Activated naive CD4-positive, alpha-beta T cell treated with anti-CD3 and anti-CD28 coated beads, Interleukin-2, amount 10 ng/mL, durations not matched to agents 7 days and 5 days (primary cell): ENCODE measurements at places on chromosomes 6 and 20.

DNA sequence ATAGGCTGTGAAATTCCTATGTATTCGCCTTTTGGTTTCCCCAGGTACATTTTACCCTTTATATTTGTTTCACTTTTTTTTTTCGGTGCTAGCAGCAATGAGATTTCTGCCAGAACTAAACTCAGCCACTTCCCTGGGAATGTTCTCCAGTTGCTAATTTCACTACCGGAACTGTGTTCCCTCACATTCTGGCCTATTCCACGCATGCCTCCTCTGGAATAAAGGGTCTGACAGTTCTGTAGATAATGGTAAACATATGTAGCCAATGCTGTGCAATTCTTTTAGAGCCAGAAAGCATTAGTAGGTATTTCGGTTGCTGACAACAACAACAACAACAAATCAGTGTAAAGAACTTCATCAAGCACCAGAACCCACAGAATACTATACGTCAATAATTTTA, 96.1 kb upstream of the TBX18 start:
- DNase-seq = no peak

DNA sequence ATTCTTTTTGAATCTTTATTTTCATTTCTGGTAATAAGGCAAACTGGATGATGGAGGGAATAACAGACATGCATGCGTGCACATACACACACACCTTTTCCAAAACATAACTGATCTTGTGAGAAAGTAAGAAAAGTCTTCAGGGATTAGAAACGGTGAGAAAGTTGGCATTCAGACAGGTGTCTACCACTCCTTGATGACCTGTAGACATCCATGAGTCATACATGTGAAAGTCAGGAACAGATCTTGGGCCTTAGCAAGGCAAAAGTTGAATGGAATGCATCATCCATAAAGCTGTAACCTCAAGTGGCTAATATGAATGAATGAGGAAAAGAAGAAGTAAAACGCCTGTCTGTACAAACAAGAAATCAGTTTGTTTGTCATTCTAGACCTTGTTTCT, 97.3 kb downstream of the GRIK2 start:
- DNase-seq = no peak

DNA sequence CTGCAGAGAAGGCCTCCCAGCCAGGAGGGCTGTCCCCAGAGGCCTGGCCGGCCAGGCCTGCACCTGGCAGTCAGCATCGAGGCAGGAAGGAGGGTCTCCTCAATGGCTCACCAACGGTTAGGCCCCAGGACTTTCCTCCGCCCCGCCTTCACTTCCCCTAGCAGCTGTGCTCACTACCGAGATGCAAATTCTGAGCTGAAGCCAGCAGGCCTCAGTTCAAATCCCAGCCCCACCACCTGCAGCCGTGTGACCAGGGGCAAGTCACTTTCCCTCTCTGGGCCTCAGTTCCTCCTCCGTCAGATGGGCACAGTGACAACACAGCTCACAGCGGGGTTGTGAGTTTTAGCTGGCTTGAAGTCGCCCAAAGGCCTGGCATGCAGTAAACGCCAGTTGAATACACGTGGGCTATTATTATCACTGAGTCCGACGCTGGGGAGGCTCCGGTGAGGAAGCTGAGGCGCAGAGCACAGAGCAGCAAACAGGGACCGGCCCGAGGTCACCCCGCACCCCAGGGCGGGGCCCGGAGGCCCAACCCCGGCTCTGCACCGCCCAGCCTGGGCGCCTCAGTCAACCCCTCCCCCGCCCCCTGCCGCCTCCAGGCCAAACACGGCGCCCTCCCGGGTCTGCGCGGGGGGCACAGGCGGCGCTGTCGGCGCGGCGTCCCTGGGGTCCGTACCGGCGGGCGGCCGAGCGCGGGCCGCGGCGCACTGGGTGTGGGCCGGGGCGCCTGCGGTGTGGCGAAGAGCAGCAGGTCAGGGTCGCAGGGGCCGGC, 671 bp downstream of the E2F1 start:
- peak; percentile 79 for DNase-seq

- no peak for DNase-seq
Measured at GRCh38 chr6:116767715-116768114, 2.2 kb upstream of the FAM162B start.

DNA sequence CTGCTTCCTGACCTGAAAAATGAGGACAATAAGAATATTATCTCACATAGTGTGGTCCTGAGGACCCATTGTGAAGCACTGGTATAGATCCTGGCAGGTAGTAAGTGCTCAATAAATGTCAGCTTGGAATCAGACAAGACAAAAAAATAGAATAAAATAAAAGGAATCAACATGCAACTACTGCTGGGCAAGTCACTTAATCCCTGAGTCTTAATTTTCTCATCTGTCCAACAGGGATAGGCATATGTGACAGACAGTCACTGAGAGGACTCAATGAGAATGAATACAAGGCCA, 38.0 kb upstream of the PIM1 start:
- no peak for DNase-seq

GRCh38 chr20:42985628-42986027, 204.1 kb downstream of the PTPRT start:
- no peak for DNase-seq

DNA sequence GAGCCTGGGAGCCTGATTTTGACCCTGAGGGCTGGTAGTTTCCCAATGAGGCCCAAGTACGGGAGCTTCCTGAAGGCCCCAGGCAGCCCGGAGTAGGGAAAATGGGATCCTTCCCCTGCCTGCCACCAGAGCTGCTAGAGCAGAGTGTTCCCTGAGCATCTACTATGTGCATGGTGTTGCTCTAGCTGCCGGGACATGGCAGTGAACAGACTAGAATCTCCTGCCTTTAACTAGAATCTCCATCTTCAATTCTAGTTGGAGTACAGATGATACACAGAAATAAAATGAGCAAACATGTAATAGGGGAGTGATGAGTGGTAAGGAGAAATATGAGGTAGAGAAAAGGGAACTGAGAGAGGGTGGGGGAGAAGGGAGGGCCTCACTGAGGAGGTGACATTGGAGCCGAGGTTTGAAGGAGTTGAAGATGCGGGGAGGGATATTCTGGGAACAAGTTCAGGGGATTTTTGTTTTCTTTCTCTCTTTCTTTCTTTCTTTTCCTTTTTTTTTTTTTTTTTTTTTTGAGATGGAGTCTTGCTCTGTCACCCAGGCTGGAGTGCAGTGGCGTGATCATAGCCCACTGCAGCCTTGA, 18.5 kb downstream of the VSTM2L start:
- DNase-seq = no peak

- no peak for DNase-seq
Measured at GRCh38 chr6:35061651-35062410, 79.3 kb downstream of the TCP11 start.

DNA sequence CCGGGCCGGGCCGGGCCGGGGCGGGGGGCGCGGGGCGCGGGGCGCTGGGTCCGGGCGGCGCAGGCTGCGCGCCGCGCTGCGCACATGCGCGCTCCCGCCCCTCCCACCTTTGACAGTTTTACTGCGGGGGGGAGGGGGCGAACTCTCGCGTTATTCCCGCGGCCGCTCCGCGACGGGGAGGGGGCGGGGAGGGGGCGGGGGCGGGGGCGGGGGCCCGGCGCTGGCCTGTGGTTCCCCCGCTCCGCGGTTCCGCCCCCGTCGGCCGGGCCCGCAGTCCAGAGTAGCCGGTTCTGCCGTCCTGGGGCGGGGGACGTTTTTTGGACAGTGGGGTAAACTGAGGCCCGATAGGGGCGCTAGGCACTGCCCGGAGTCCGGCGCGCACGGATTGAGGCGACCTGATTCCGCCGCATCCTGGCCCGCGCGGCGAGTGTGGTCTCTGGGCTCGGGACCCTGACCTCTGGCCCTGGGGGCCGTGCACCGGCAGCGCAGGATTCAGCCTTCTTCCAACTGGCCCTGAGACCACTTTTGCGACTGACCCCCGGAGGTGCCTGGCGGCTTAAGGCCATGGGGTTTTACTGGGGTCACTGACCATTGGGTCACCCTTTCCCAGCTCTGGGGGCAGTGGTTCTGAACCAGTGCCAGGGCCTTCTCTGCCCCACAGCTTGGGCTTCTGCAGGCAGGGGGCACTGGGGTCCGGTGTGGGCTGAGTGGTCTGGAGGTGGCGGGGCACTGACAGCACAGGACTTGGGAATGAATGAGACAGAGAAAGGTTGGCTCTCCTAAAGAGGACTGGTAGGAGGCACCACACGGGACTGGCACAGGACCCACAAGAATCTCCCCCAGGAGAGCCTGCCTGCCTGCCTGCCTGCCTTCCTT, at the start of gene ZNF512B:
Gene ZNF512B, minus strand, starts transcription at position 93 of the 876 bp plus-strand sequence. CDS start 1,980 bp downstream, outside the sequence.
- DNase-seq = peak; percentile 77

DNA sequence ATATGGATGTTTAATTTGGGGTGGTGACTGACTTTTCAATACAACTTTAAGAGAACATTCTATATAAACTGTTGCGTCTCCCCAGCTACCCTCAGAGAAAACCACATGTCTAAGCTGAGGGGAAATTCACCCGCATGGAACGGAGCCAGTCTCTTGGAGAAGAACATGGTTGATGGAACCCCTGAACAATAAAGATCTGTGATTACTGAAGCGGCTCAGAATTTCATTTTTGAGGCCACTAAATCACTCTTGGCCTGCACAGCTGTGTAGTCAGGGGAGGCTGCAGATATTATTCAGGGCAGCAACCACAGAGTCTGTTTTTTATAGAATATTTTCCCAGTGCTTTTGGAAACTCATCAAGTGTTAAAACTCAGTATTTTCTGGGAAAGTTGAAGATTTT, 73.8 kb downstream of the EYA4 start:
- DNase-seq = no peak

DNA sequence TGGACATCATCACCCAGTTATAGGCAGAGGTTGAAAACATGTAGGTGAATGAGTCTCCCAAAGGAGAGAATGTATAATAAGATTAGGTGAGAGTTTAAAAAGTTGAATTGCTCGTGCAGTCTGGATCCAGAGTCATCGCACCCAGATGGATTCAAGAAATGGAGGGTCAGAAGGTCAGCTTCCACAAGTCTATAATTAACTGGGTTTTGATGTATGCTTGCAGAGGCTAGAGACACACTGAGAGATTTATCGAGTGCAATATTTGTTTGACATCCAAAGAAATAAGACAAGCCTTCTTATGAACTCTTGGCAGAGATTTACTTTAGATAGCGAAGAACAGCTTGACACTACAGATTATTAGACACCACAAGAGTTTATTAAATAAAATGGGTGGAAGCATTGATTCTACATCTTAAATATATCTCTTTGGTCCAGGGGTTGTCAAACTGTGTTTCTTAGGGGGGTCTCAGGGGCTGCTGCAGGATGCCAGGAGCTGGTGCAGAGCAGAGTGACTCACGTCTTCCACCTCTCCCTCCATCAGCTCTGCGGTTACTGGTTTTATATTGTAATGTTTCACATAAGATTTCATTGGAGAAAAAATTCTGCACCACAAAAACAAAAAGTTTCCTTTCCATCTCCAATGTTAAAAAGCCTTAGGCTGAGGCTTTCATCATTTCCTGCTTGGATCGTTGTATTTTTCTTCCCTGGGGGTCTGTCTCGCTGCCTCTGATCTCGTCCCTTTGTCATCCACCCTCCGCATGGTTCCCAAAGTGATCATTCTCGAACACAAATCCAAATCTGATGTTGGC, 176.2 kb upstream of the AHI1 start:
- no peak for DNase-seq

DNA sequence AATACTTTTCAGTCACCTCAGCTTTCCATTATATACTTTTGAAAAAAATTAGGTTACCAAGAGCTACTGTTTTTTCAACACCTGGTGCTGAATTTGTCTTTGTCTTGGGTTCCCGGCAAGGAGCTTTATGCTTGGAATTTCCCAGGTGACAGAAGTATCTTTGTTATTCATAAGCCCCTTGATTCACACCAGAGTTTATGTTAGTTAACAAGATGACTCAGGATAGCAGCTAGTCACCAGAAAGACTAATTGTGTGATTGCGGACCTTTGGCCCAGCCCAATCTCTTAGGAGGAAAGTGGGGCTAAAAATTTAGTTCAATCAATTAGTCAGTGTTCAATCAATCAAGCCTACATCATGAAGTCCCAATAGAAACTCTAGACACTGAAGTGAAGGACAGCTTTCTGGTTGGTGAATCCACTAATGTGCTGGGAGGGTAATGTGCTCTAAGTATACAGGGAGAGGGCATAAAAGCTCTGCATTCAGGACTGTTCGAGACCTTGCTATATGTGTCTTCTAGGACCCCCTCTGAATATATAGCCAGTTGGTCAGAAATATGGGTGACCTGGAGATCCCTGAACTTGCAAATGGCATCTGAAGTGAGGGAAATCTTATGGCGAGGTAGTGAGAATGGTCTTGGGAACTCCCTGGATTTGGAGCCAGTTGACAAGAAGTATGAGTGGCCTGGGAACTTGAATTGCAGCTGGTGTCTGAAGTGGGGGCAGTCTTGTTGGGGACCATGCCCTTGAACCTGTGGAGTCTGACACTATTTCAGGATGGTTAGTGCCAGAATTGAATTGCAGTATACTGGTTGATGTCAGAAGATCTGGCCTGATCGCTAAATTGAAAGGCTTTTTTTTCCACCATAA, 16.2 kb downstream of the TMEM30A start:
- DNase-seq = no peak

DNA sequence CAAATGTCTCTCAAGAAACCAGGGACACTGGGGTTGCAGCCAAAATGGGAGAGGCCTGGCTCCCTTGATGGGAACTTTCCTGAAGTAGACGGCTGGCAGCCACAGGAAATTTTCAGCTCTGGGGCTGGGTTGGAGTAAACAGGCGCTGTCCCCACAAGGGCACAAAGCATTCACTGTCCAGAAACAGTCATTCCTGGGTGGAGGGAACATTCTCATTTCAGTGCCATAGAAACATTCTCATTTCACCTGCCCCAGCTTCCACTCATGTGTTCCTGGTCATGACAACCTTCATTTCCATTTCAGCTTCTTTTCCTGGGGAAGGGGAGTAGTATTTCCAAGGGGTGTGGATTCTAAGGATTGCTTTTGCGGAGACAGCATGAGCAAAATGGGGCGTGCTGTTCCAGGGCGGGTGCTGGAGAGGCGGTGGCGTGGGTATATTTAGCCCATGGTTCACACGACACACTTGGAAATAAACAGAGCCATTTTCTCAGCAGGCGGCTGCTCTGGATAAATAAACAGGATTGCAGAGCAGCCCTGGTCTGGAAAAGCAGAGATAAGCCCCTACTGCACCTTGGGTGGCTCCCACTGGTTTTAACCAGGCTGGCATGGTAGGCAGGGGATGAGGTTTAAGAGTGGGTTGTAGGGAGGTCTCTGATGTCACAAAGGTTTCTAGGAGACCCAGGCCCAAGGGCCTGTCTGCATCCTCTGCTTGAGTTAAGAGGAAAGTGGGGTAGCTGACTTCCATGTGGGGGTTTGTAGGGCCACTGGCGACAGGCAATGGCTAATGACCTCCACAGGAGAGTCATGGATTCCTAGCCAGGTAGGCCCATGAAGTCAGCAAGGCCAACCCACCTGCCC, 32.9 kb downstream of the COX4I2 start:
- no peak for DNase-seq

- no peak for DNase-seq
Measured at GRCh38 chr6:152874846-152875568, 107.8 kb downstream of the FBXO5 start.

GRCh38 chr6:66326228-66326627, 619.2 kb upstream of the EYS start:
- DNase-seq = no peak

DNA sequence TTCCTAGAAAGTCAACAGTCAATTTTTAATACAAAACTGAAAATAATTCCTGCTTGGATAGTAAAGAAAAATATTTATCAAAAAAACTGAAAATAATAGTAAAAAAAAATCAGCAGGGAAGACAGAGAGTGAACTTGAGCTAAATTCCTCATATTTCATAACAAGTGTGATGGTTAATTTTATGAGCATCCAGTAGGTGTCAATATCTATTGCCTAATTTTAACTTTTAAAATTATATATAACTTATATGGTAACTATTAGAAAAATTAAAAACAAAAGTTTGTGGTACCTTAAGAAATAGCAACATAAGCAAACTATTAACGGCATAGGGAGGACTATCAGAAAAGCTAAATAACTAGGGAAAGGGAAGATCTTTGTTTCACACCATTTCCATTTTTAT, 2.1 kb downstream of the EPM2A start:
- DNase-seq = no peak
